ENCODE measurements at places on chromosomes 2 and 18.

DNA sequence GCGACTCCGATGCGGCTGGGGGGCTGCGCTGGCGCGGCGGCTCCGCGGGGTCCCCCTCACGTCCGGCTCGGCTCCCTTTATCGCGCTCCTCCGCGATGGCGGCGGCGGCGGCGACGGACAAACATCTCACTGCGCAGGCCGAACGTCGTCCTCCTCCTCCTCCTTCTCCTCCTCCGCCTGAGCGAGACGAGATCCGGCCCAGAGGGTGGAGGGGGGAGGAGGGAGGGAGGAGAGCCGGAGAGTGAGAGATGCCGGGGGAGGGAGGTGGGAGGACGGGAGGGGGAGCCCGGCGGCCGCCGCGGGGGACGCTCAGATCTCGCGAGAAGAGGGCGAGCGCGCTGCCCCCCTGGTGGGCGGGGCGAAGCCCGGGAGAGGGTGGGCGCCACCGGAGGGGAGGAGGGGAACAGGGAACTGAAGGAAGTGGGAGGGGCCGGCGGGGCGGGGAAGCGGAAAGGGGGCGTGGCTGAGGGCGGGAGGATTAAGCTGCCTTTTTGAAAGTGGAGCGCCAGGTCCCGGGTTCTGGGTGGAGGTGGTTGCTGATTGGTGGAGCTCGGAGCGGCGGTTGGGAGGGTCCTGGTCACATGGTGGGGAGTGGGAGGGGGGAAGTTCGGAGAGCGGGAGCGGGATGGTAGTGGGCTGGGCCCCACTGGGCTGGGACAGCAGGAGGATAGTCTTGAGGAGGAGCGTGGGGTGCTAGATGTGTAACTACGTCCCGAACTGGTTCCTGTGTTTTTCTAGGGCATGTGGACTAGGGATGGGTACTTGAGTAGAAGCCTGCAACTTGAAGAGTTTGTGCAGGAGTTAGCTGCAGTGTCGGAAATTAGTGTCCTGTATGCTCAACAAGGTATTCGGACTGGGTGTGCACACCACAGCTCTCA is at the start of gene CUL3:
CUL3 (minus strand) TSS at position 153 of the 878 bp plus-strand sequence. CDS start 354 bp downstream, outside the sequence.
- peak; percentile 99 for DNase-seq

GRCh38 chr2:178238154-178238521 is 43.8 kb downstream of the OSBPL6 start:
- DNase-seq, result no peak

DNA sequence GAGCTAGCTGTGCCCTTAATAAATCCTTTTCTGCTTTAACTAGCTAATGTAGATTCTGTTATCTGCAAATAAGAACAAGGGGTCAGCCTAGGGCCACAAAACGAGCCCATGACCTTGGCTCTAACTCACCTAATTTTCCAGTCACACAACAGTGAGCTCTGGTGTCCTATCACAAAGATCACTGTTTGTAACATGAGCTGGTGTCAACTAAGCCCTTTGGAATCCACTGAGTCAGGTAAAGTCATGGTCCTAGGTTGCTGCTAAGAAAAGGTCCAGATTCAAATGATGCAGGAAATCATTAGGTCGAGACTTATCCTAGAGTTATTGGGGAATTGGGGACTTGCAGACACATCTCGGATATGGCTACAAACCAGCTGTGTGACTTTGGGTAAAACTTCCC is 49.9 kb downstream of the ST8SIA5 start:
- no peak for DNase-seq

DNA sequence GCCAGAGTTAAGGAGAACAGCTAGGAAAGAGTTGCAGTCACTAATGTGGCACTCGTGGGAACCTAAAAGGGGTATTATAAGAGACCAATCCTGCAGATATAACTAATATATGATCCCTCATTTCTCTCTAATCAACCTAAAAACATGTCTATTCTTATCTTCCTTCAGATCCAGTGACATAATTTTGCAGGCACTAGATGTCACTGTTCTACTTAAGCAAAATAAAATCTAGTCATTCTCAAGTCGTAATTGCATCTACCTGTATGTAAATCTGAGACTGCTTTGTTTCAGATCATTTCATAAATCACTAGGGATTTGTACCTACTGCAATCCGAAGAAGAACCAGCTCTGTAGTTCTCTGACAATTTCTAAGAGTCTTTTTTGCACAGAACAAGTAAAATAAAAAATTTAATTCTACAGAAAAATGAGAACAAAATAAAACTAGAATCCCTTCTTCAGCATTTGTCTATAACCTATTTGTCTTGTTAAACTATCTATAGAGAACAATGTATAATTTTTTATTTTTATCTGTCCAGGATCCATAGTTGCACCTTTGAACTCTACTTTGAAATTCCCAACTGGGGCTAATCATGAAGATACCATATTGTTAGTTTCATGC is 56.5 kb upstream of the ERBB4 start:
- DNase-seq, result no peak

- no peak for DNase-seq
These were observed 68.0 kb upstream of the KLF7 start for GRCh38 chr2:207233731-207234130.

DNA sequence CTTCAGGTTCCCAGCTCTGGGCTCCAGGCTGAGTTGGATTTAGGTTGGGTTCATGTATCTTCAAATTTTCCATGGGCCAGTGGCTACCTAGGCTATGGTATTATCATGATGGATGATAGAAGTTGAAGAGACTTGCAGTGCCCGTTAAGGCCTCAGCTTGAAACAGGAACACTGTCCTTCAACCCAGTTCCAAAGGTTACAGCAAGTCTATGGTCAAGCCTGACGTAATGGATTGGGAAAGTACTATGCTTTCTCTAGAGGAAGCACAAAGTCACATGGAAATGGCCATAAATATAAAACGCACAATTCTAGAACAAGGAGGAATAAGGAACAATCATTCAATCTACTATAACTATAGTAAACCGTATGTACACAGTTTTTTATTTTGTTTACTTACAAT is 593.2 kb downstream of the ZEB2 start:
- DNase-seq, result no peak
